ENCODE measurements at places on chromosomes 2 and 18.

DNA sequence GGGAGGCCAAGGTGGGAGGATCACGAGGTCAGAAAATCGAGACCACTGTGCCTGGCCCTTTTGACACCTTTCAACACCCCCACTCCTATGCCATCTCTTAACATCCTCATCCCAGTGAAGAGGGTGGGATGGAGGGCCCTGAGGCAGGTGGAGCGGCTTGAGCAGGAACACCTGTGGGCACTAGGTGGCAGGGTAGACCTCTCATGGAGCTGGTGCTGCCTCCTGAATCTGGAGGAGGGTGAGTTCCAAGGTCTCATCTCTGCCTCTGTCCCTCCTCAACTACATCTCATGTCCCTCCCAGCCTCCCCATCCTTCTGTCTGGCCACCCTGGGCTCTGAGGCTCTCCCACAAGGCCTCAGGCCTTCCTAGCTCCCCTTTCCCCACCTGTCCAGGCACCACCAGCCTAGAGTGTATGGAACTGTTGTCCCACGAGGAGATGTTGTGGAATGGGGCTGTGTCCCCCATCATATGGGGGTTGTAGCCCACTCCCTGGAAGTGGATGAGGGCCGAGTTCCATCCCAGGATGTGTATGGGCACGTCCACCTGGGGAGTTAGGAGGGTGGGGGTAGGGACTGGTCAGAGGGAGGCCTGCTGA is 17.0 kb upstream of the CRYBA2 start:
- DNase-seq, result no peak

GRCh38 chr2:231212329-231212845 is 14.0 kb downstream of the ARMC9 start:
- no peak for DNase-seq

DNA sequence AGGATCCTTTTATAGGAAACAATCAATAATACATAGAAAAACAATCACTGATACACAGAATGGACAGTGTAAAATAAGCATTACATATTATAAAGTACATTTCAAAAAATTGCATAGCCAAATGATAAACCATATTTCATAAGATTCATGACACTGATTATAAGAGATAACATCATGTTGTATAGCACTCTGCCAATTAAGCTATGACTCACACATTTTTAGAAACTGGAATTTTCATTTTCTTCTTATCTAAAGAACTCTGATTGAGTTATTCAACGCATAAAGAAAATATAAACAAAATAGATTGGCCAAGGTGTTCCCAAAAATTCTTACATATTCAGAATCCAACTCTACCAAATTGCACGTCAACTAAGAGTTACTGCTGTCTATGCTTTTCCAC is 5.9 kb downstream of the EPB41L3 start:
- DNase-seq, result no peak

- DNase-seq, result no peak
Measured at GRCh38 chr2:72205504-72205881, 57.8 kb upstream of the CYP26B1 start.

DNA sequence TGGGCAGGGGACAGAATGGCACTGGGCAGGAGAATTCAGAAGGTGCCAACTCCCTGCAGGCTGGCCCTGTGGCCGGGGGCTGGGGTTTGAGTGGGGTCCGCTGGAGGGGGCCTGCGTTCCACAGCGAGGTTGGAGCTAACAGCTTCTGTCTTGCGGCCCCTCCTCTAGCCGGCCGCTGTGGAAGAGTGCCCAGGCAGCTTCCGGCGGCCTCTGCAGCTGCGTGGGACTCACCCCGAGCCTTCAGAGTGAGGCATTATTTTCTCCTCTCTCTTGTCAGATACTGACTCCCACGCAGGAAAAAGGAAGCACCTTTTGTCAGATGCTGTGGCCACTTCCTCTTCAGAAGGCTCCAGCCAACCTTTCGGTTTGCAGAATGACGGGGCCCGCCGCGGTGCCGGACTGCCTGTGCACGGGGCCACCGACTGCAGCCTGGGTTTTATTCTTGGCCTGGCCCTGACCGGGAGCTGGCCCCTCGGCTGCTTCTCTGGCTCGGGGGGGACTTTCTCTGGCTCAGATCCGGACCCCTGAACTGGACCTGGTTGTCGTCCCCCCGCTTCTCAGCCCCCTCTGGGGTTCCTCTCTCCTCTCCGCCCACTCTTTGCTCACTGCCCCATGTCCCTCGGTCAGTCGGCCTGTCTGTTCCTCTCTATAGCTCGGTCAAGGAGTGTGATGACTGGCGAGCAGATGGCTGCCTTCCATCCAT is 40.1 kb downstream of the ARHGAP25 start:
- no peak for DNase-seq

DNA sequence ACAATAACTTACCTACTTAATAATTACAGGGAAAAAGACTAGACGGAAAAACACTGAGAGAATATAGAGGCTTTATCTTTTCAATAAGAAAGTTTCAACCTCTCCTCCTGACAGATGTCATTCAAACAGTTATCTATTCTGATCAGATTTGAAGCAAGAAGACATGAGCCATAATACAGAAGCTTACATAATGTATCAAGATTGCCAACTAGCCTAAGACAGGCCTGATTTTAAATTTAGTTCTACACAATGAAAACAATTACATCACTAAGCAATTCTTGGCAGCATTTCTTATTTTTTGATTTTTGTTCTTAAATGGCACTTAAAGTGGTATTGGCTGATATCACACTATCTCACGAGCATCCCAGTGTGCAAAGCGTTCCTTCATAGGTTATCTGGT is 41.6 kb downstream of the GPR155 start:
- DNase-seq, result no peak

- DNase-seq, result no peak
Measured at GRCh38 chr18:43627848-43628530, 350.7 kb upstream of the SYT4 start.

DNA sequence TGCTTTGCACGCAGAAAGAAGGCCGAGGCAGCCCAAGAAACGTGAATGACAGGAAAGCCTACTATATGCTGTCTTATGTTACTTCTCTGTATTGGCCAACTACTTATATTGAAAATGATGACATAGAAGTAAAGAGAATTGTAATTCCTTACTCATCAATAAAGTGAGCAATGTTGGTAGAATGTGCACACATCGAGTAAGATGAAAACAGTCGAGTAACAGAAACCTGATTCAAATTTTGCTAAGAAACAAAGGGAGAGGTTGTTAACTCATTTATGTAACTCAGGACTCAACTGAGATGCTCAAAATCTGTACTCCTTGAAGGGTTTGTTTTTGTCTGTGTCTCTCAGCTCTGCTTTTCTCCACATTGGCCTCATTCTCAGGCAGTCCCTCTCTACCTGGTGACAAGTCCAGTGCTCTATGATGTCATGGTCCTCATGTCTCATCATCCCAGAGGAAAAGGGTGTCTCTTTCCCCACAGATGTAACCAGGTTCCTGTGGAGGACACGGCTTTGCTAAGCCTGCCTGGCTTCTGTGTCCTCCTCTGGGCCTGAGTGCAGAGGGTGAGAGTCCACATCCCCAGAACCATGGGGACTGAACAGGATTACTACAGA is 30.3 kb upstream of the CCDC93 start:
- no peak for DNase-seq

DNA sequence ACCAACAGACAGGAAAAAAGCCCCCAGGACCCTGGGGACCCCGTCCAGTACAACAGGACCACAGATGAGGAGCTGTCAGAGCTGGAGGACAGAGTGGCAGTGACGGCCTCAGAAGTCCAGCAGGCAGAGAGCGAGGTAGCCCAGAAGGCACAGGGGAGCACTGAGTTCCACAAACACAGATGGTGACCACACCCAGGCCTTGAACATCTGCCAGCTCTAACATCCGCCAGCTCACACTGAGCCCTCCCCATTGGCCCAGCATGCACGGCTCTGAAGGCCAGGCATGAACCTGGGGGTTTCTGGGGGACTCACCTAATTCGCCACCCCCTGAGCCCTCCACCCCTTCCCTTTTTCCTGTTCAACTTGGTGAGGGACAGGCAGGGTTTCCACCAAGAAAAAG is 25.6 kb upstream of the PRLH start:
- no peak for DNase-seq

GRCh38 chr2:162058973-162059668 is 14.9 kb downstream of the DPP4 start:
- no peak for DNase-seq

DNA sequence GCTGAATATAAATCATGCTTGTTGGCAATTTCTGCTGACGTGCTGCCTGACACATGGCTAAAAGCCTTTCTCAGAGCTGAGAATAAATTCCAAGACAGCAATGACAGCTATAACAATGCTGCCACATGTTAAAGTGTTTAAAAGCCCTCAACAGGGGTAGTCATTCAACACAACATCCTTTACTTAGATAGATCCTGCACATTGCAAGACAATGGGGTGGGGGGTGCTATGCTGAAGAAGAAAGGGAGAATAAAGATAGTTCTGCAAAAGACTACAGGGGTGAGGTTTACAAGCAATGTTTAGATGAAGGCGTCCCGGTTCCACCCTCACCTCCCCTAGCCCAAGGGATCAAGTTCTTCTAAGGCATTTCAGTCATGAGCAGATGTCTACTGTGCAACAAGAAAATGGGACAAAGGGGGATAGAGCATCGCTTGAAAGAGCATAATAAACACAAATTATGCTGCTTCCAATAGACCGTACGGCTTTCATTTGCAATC is 291.0 kb upstream of the ACVR2A start:
- DNase-seq, result no peak

DNA sequence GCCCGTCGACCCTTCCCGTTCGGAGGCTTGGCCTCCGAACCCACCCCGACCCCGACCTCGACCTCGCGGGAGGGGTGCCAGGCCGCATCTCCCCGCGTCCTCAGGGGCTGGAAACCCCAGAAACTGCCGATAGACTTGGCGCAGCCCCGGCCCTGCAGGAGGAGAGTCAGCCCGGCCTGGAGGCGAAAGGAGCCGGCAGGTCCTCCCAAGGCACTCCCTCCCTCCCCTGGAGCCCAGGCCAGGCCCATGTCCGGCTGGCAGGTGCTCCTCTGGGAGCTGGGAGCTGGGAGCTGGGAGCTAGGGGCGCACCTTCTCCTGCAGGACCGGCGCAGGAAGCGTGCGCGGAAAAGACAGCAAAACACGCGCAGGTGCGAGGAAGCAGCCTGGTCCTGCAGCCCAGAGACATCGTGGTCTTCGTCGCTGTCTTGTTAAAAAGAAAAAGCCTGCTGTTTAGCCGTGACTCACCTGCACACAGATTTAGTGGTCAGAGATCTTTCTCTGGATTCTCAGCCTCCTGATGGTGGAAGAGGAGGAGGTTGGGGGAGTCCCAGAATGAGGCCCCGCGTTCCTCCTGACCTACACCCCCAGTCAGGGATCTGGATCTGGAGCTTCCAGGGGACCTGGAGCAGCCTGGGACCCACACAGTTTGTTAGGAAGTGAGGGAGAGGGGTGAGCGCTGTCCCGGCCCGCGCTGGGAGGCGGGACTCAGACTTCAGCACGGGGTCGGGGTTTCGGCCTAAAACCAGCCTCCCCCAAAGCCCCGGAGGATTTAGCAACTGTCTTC is 660 bp upstream of the MBP start:
- DNase-seq, result no peak

- no peak for DNase-seq
Measured at GRCh38 chr2:199552141-199552540, 94.4 kb upstream of the SATB2 start.

- no peak for DNase-seq
Measured at GRCh38 chr2:187991389-187991788, 300.3 kb upstream of the GULP1 start.

- no peak for DNase-seq
Measured at GRCh38 chr2:237540223-237540775, 26.1 kb upstream of the PRLH start.

GRCh38 chr2:11663427-11663826 is 6.6 kb downstream of the NTSR2 start:
- no peak for DNase-seq

DNA sequence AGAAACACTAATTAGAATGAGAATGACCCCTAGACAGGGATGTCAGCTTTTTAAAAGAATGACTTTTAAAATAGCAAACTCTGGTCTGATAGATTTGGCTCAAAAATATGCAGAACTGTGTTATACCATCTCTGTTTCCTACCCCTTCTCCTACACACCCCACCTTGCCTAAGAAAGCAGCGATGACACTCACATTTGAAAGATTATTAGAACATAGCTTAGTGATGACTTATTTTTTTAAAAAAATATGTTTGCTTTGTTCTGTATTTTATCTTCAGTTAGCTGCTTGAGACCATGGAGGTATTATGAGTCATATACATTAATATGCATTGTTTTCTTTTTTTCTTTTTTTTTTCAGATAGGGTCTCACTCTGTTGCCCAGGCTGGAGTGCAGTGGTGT is 176.7 kb upstream of the TPO start:
- DNase-seq, result no peak

DNA sequence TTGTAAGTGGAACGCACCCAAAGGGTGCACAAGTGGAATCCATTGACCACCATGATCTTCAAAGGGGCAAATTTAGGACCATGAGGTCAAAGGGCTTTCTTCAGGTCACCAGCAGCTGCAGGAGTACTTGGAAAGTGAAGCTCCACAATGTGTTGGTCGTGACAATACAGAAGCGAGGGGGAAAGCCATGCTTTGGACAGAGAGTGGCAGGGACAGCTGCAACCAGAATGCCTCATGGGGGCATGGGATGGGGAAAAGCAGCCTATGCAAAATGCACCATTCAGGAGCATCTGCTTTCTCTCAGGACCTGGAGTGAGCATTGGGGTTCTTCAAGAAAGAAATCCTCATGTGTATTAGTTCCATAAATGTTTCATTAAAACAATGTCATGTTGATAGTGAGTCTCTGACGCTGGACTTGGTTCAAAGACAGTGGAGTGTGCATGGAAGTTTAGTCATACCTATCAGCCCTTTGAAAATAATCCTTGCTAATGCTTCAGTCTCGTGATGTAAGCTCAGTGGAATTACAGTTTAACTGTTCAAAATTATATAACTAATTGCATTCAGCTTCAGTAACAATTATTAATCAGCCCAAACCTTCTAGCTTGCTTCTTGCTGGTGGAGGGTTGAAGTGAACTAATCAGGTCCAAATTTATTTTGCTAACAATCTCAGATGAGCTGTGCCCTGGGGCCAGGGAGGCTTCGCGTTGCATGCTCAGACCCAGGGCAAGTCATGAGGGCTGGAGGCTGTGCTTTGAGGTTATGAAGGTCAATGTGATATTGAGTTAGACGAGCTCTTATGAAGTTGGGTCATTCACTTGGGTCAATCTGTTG is 41.6 kb downstream of the ACKR3 start:
- no peak for DNase-seq

DNA sequence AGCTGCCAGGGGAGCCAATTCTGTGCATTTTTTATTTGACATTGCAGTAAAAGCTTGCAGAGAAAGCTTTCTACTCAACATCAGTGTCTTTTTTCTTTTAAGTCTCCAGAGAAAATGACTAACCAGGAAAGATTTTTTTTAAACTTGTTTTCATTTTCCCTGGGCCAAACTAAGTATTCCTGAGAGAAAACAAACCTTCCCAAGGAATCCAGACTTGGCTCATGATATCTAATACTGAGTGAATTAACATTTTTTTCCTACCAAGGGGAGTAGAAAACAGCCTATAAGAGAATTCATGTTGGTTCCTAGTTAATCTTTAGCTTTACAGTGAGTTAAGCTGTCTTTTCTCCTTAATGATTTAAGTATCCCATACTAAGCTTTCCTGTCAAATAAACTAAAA is 46.7 kb downstream of the DAPL1 start:
- DNase-seq, result no peak

GRCh38 chr2:239093542-239093941 is 245.7 kb downstream of the TWIST2 start:
- no peak for DNase-seq

- DNase-seq, result no peak
Measured at GRCh38 chr18:63909870-63910269, 2.1 kb downstream of the SERPINB10 start.
